Activated T-helper 1 cell treated with anti-CD3 and anti-CD28 coated beads, Interleukin-12 subunit alpha, Interleukin-12 subunit beta, Interleukin-2, Interleukin-4 antibody, amounts not matched to agents 30 ng/mL and 10 ng/mL and 1 ng/mL, durations not matched to agents 14 hours and 24 hours and 36 hours (primary cell): ENCODE measurements at places on chromosomes 12 and 14.

GRCh38 chr12:13816394-13816793, 165.0 kb downstream of the GRIN2B start:
- H3K27ac ChIP-seq, result no peak overlapping the region
- no peak for DNase-seq
- H3K4me3 ChIP-seq, result no peak overlapping the region
- no peaks in the 10 kb centered on the region for H3K4me1 ChIP-seq

- H3K27ac ChIP-seq, result no peak overlapping the region
- no peaks in the 10 kb centered on the region for H3K36me3 ChIP-seq
- H3K4me3 ChIP-seq, result no peak overlapping the region
- no peaks in the 10 kb centered on the region for H3K4me1 ChIP-seq
These were observed 14.3 kb upstream of the GTF2A1 start for GRCh38 chr14:81235096-81235495.

DNA sequence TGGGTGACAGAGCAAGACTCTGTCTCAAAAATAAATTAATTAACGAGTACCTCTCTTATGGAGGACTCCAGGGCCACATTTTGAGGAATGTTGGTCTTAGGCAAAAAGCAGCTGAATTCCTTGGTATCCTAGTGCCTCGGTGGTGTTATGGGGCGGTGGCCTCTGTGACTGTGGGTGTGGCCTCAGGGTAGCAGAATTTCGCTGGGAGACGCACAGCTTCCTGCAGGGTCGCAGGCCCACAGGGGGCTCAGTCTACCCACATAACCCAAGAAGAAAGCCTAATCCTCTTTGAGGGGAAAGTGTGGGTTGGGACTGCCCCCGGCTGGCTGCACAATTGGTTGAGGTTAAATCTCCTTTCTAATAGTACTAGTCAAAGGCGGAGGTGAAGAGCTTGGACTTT, 11.2 kb upstream of the SERPINA4 start:
- DNase-seq, result no peak
- no peaks in the 10 kb centered on the region for H3K4me1 ChIP-seq
- peaks cover 12% of the 10 kb centered on the region for H3K27me3 ChIP-seq
- H3K4me3 ChIP-seq, result no peak overlapping the region

DNA sequence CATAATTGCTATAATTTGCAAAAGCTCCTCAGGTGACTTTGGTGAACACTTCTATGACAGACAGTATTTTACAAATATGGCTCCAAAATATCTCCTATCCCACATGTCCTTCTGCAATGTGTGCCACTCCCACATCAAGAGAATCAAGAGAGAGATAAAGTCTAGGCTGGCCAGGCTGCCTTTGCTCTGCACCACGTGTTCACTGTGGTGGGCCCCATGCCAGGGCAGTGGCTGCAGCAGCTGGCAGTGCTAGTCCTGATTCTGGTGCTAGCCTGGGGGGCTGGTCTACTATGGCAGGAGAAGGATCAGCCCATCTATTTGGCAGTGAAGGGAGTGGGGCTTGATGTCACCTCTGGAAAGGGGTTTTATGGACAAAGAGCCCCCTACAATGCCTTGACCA, 86.3 kb downstream of the DRAM1 start:
- peaks cover 16% of the 10 kb centered on the region for H3K4me1 ChIP-seq
- no peak overlapping the region for H3K27ac ChIP-seq
- peaks cover 2% of the 10 kb centered on the region for H3K27me3 ChIP-seq
- DNase-seq, result no peak

GRCh38 chr12:122955156-122955555, 11.1 kb downstream of the ABCB9 start:
- peaks cover 6% of the 10 kb centered on the region for H3K4me1 ChIP-seq
- no peak overlapping the region for H3K4me3 ChIP-seq
- H3K36me3 ChIP-seq, result no peaks in the 10 kb centered on the region
- DNase-seq, result no peak
- H3K27me3 ChIP-seq, result no peaks in the 10 kb centered on the region
- H3K27ac ChIP-seq, result no peak overlapping the region

GRCh38 chr14:78170203-78170602, at the start of gene NRXN3:
TSS of gene NRXN3 (plus strand) at chr14:78170373. CDS start at chr14:78243094, 72,721 bp downstream.
- no peaks in the 10 kb centered on the region for H3K4me1 ChIP-seq
- H3K4me3 ChIP-seq, result no peak within 1 kb of the TSS
- peaks cover 6% of the 10 kb centered on the region for H3K27me3 ChIP-seq
- DNase-seq, result no peak
- H3K36me3 ChIP-seq, result no peaks in the 10 kb centered on the region
- H3K27ac ChIP-seq, result no peak within 1 kb of the TSS

DNA sequence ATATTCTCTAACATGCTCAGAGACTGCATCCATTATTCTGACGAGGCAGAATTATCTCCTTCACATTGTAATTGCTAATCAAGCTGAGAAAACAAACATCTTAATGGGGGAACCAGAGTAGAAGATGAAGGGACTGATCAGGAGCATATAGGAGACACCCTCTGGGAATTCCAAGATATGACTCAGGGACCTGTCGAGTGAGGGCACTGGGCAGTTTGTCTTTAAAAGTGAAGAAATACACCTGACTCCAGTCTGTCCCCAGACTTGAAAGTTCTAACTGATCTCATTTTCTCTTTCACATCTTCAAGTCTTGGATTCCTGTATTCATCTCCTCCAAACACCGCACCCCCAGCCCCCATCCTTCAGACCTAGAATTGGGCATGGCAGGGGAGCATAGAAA, 226.9 kb upstream of the PLXNC1 start:
- H3K4me3 ChIP-seq, result no peak overlapping the region
- peaks cover 16% of the 10 kb centered on the region for H3K4me1 ChIP-seq
- H3K27ac ChIP-seq, result no peak overlapping the region
- no peak for DNase-seq
- H3K36me3 ChIP-seq, result peaks cover 17% of the 10 kb centered on the region

DNA sequence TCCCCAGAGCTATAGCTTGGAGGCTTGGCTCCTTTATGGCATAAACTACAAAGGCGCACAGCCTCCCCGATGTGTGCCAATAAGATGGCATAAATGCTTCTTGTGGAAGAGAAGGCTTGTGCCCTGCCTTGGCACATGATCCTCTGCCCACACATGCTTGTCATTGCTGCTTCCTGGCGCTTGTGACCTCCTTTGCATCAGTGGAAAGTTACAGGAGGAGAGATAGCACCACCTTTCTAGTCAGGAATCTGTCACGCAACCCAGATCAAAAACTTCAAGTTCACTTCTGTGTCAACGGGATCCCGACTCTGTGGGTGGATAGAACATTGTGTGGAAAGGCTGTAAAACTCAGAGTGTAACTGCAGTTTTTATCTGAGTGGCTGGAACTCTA, 183.8 kb upstream of the HIF1A start:
- peaks cover 83% of the 10 kb centered on the region for H3K4me1 ChIP-seq
- H3K27ac ChIP-seq, result peak overlapping the region; percentile 88
- no peaks in the 10 kb centered on the region for H3K27me3 ChIP-seq
- H3K4me3 ChIP-seq, result peak overlapping the region; percentile 64

DNA sequence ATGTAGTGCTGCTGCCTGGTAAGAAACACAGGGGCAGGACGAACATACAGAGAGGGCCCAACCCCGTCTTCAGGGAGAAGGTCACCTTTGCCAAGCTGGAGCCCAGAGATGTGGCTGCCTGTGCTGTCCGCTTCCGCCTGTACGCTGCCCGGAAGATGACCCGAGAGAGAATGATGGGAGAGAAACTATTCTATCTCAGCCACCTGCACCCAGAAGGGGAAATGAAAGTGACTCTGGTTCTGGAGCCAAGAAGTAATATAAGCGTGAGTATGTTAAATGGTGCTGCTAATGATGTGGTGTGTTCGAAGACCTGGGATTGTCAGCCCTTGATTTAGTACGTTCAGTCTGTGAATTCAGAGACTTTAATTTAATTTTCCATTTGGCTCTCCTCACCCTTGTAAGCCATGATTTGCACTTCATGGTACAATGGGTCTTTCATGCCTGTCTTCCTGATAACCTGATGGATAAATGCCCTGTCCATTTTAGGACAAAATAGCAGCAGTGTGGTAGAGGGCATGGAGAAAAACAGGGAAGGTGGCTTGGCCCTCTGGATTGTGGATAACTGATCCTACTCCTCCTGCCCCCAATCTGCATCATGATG, 318.9 kb downstream of the SNAPC1 start:
- no peaks in the 10 kb centered on the region for H3K4me1 ChIP-seq
- no peak overlapping the region for H3K27ac ChIP-seq
- H3K4me3 ChIP-seq, result no peak overlapping the region
- H3K36me3 ChIP-seq, result no peaks in the 10 kb centered on the region
- DNase-seq, result no peak

- H3K27ac ChIP-seq, result no peak overlapping the region
- H3K4me3 ChIP-seq, result no peak overlapping the region
- H3K27me3 ChIP-seq, result no peaks in the 10 kb centered on the region
- peaks cover 18% of the 10 kb centered on the region for H3K36me3 ChIP-seq
- DNase-seq, result no peak
These were observed 49.3 kb downstream of the AACS start for GRCh38 chr12:125114365-125115141.

DNA sequence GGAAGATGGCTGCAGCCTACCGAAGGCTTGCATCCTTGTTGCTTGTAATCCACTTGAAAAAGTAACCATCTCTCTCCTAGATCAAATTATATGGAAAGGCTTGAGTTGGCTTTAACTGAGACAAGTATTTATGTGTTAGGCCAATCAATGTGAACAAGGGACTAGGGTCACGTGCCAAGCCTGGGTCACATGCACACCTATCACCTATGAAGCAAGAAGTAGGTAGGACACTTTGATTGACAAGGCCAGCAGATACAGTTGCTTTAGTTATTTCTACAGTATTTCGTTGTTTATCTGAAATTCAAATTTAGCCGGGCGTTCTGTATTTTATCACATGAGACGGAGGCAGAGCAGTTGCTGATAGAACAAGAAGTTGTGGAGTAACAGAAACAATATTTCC, 212.3 kb upstream of the OTX2 start:
- no peak overlapping the region for H3K4me3 ChIP-seq
- H3K4me1 ChIP-seq, result no peaks in the 10 kb centered on the region
- no peaks in the 10 kb centered on the region for H3K36me3 ChIP-seq
- DNase-seq, result no peak
- H3K27ac ChIP-seq, result no peak overlapping the region

DNA sequence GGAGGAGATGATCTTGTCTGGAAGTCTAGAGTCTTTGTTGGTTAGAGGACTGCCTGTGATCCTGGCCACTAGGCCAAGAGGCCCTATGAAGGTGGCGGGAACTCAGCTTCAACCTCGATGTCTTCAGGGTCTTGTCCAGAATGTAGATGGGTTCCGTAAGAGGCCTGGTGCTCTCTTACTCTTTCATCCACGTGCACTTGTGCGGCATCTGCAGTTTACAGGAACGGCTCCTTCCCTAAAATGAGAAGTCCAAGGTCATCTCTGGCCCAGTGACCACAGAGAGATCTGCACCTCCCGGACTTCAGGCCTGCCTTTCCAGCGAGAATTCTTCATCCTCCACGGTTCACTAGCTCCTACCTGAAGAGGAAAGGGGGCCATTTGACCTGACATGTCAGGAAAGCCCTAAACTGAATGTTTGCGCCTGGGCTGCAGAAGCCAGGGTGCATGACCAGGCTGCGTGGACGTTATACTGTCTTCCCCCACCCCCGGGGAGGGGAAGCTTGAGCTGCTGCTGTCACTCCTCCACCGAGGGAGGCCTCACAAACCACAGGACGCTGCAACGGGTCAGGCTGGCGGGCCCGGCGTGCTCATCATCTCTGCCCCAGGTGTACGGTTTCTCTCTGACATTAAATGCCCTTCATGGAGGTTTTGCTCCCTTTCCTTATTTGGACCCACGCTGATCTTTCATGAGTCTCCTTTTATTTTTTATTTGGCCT, 17.7 kb downstream of the WNT5B start:
- H3K27me3 ChIP-seq, result peaks cover 23% of the 10 kb centered on the region
- H3K4me3 ChIP-seq, result no peak overlapping the region
- DNase-seq, result no peak
- H3K27ac ChIP-seq, result no peak overlapping the region
- no peaks in the 10 kb centered on the region for H3K36me3 ChIP-seq
- H3K4me1 ChIP-seq, result no peaks in the 10 kb centered on the region

DNA sequence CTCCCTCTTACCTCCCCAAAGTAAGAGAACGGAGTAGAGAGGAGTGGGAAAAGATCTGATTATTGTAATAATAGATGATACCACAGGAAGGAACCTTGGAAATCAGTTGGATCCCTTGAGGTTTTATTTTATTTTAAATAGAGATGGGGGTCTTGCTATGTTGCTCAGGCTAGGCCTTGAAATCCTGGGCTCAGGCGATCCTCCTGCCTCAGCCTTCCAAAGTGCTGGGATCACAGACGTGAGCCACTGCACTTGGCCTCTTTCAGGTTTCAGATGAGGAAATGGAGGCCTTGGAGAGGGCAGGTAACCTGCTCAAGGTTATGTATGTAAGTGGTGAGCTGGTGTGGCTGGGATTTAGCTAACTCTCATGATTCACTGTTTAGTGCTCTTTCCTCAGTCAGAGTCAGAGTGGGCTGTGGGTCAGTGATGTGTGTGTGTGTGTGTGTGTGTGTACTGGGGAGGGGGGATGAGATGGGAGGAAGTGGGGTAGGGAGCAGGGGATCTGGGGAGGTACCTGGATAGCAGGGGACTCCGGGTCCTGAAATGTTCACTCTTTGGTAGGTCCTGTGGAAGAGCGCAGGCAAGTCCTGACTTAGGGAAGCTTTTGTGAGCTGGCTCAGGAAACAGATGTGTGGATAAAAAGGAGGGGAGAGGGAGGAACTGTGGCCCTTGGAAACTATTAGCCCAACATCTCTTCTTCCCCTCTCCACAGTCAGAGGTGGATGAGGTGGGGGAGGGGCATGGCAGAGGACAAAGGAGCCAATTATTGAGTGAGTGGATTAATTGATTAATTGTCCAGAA, 4.7 kb upstream of the CISTR start:
- peaks cover 33% of the 10 kb centered on the region for H3K27me3 ChIP-seq
- H3K4me3 ChIP-seq, result no peak overlapping the region
- no peak for DNase-seq
- H3K36me3 ChIP-seq, result no peaks in the 10 kb centered on the region

DNA sequence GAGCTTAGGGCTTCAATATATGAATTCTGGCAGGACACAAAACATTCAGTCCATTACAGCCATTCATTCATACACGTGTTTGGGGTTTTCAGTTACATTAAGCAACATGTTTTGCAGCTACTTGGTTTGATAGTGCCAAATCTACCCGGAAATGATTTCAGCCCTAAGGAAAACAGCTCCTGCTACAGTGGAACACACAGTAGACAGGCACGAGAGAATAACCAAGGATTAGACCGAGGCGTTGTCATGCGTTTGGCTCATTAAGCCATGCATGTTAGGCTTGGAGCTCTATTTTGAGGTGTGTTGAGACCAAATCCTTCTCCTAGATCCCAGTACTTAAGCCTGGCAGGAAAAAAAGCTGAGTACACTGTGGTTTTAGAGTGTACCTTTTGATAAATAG, 177.4 kb downstream of the PRKCH start:
- no peak for DNase-seq
- peaks cover 67% of the 10 kb centered on the region for H3K4me1 ChIP-seq
- H3K27ac ChIP-seq, result peak overlapping the region; percentile 42
- peaks cover 47% of the 10 kb centered on the region for H3K36me3 ChIP-seq
- no peak overlapping the region for H3K4me3 ChIP-seq

- DNase-seq, result no peak
- H3K4me1 ChIP-seq, result peaks cover 11% of the 10 kb centered on the region
- H3K27ac ChIP-seq, result no peak overlapping the region
- no peaks in the 10 kb centered on the region for H3K27me3 ChIP-seq
- H3K36me3 ChIP-seq, result peaks cover 14% of the 10 kb centered on the region
These were observed 10.7 kb downstream of the TRMT5 start for GRCh38 chr14:60970146-60970545.
